M059J (cell line): ENCODE measurements at places on chromosomes 11 and 22. TPM values are rescaled to one million over a fixed set of nuclear protein-coding genes. Genes with fewer than 3 reads are reported as not detected.

- no peak for DNase-seq
Measured at GRCh38 chr22:43408009-43408408, 3.8 kb upstream of the MPPED1 start.

DNA sequence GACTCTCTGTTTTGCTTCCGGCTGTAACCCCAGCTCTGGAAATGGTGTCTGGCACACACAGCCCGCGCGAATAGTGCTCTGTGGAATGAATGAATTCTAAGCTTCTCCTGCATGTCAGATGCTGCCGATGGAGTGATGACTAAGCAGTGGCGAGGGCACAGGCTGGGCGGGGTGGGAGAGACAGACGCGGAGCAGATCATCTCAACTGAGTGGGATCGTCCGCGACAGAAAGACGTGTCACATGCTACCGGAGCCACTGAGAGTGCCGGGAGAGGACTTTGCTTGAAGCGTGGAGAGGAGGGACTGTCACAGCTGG is 334.5 kb downstream of the CTTN start:
- DNase-seq: no peak

GRCh38 chr11:33721426-33721825 is 14.8 kb downstream of the CD59 start:
- DNase-seq: peak; percentile 85

DNA sequence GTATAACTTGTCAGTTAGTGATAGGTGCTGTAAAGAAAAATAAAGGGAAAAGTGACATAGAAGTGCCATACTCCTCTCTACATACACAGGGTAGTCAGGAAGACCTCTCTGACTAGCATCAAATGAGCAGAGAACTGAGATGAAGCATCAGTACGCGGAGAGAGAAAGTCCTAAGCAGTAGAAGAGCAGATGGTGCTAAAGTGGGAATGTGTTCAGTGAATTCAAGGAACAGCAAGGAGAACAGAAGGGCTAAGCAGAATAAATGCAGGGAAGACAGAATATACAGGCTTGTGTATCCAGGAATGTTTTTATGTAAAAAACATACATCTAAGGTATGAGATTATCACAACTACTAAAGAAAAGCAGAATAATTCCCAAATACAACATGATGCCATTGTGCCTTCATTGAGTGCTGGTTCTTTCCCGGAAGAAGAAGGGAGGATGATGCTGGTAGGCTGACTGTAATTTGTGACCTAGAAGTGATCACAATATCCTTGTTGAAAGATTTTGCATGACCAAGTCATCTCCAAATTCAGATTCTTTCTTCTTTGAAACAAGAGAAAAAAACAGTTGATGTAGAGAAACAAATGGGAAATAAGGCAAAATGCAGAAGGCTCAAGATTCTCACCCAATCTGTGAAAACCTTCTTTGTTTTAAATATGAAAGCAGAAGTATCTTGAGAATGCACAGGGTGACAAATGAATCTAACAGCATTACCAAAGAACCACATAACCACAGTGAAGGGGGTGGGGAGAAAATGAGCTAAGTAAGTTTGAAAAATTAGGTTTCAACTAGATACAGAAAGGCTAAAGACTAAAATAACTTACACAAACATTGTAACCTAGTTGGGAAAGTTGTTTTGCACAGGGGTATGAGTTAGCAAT is 20.5 kb downstream of the MRE11 start:
- peak; percentile 18 for DNase-seq

GRCh38 chr11:73140213-73141030 is 1.7 kb downstream of the FCHSD2 start:
- peak; percentile 55 for DNase-seq

DNA sequence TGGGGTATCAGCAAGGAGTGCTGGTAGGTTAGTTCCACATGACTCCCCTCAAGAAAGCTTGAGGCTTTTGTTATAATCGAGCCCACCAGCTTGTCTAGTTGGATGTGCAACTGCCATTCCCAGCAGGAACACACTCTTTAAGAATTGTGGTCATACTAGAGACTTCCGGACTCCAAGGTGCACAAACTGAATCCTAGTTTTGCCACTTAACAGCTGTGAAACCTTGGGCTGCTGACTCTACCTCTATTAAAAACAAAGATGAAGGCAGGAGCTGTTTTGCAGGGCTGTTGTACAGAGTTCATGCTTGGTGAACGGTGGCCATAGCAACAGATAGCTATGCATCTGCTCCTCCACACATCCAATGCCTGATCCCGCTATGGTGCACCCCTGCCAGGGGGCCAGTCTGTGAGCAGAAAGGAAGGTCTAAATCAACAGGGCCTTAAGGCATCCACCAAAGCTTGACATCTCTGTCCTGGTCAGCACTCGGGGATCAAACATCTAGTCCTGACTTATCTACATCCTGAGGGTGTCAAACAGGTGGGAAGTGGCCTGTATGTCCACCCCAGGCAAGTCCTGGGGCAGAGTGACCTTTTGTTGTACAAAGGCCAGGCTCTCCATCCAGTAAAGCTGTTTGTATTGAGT is 36.4 kb downstream of the DKK3 start:
- no peak for DNase-seq

- no peak for DNase-seq
Measured at GRCh38 chr11:69054397-69055211, 5.9 kb downstream of the TPCN2 start.

DNA sequence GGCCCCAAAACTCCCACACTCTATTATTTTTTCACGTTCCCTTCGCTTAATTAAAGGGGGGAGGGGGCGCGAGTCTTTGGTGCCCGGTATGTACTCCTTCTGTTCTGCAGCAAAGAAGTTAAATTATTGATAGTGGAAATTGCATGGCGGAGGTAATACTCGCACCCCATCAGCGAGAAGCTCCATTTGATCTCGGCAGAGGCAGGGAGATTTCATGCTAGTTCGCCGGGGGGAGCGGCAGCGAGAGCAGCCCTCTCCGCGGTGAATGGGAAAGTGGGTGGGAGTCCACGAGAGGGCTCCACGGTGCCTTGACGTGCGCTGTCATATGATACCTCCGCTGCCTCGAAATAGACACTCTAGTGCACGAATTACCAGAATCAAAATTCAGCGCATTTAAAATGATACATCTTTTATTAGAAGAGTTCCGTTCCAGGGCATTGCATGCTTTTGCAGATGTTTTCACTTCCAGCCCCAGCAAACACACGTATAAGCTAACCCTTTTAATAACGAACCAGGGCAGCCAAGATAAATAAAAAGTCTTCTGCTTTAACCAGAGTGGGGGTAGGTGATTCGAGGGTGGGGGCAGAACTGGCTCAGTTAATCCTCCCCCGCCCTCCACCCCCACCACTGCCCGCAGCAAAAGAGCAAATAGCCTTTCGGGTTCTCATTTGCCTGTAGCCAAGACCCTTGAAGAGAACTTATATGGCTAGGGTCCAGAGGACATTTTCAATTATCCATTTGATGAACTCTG is 1.3 kb upstream of the BDNF start:
- peak; percentile 82 for DNase-seq

GRCh38 chr22:17205432-17205831 is 13.8 kb downstream of the ADA2 start:
- DNase-seq: no peak

GRCh38 chr11:30326114-30326778 is 3.3 kb downstream of the ARL14EP start:
- no peak for DNase-seq

DNA sequence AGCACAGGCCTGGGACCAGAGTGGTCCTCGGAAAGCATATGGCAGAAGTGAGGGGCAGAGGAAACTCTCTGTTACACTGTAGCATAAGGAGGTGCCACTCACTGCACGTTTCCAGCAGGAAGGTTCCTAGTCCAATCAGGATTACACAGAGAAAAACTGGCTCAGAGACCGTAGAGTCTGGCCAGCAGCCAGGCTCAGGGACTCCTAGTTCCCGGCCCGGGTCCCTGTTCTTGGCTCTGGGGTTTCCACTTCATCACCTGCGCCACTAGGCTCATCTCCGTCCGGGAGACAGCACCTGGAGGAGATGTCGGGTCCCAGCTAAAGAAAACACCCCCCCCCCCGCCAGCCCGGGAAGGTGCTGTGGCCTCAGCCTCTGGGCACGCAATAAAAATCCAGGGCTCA is 1.1 kb downstream of the TTLL12 start:
- no peak for DNase-seq

DNA sequence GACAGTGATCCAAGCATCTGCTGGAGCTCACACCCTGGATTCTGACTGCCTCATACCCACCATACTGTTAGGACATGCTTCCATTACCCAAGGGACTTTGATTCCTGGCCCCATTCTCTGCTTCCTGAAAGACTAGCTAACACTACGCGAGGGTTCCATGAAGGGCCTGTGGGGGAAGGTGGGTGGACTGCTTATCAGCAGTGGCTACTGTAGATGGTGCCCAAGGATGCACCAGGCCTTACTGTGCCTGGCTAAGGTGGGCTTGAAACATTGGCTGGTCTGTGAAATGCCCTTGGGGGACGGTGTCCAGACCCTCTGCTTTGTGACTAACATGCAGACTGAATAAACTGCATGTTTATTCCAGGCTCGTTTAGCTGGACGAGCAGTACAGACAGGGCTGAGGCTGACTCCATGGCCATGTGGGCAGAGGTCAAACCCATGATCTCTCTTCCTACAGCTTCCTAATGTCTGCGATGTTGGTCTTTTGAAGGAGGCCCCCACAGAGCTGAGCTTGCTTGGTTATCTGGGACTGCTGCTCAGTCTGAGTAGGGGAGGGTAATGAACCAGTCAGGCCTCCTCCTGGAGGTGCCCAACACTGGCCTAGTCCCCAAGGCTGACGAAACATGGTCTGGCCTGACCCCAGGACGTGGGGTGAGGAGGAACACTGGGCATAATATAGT is 48.3 kb upstream of the PHOX2A start:
- no peak for DNase-seq

- DNase-seq: no peak
Measured at GRCh38 chr11:12135185-12135584, 24.8 kb downstream of the MICAL2 start.

GRCh38 chr11:2793701-2794045 is 91.9 kb downstream of the CDKN1C start:
- no peak for DNase-seq

DNA sequence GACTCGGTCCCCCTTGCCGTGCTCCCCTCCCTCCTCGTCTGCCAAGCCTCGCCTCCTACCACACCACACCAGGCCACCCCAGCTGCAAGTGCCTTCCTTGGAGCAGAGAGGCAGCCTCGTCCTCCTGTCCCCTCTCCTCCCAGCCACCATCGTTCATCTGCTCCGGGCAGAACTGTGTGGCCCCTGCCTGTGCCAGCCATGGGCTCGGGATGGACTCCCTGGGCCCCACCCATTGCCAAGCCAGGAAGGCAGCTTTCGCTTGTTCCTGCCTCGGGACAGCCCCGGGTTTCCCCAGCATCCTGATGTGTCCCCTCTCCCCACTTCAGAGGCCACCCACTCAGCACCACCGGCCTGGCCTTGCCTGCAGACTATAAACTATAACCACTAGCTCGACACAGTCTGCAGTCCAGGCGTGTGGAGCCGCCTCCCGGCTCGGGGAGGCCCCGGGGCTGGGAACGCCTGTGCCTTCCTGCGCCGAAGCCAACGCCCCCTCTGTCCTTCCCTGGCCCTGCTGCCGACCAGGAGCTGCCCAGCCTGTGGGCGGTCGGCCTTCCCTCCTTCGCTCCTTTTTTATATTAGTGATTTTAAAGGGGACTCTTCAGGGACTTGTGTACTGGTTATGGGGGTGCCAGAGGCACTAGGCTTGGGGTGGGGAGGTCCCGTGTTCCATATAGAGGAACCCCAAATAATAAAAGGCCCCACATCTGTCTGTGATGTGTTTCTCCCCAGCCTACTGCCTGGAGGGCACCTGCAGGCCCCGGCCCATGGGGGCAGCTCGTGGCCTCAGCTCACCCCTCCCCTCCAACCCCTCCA is 29.8 kb downstream of the CAPN1 start:
- DNase-seq: no peak

- peak; percentile 62 for DNase-seq
Measured at GRCh38 chr22:42651134-42651533, 1.9 kb upstream of the CYB5R3 start.

RFPL1 gene
- not detected in 2 replicates for total RNA-seq

GPR83 gene
- total RNA-seq: 0.02 TPM in 1 of 2 replicates, not detected in the other

OR52E1 gene
- not detected in 2 replicates for total RNA-seq

FAM83F gene
- total RNA-seq: not detected in 2 replicates

NNMT gene
- total RNA-seq: 76.6 and 129 TPM in 2 replicates

FLRT1 gene
- total RNA-seq: 0.02 and 0.15 TPM in 2 replicates

API5 gene
- 88.0 and 119 TPM in 2 replicates for total RNA-seq

ACR gene
- total RNA-seq: not detected in 2 replicates
